Stimulated activated CD8-positive, alpha-beta memory T cell treated with anti-CD3 and anti-CD28 coated beads, Interleukin-15, amount 100 ng/mL, for 24 hours (primary cell): ENCODE measurements at places on chromosomes 2 and 18.

DNA sequence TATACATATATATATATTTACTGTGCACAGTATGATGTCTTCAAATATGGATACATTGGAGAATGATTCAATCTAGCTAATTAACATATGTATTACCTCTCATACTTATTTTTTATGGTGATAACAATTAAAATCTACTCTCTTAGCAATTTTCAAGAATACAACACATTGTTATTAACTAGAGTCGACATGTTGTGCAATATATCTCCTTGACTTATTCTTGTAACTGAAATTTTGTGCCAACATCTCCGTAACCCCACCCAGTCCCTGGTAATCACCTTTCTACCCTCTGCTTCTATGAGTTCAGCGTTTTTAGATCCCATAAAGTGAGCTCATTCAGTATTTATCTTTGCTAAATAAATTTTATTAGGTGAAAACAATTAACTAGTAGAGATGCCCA, 216.4 kb upstream of the TMEM200C start:
- no peak for DNase-seq

- DNase-seq = no peak
These were observed 75.9 kb downstream of the ADCYAP1 start for GRCh38 chr18:980586-980985.

- no peak for DNase-seq
These were observed 36.4 kb downstream of the NEDD4L start for GRCh38 chr18:58080451-58080850.

DNA sequence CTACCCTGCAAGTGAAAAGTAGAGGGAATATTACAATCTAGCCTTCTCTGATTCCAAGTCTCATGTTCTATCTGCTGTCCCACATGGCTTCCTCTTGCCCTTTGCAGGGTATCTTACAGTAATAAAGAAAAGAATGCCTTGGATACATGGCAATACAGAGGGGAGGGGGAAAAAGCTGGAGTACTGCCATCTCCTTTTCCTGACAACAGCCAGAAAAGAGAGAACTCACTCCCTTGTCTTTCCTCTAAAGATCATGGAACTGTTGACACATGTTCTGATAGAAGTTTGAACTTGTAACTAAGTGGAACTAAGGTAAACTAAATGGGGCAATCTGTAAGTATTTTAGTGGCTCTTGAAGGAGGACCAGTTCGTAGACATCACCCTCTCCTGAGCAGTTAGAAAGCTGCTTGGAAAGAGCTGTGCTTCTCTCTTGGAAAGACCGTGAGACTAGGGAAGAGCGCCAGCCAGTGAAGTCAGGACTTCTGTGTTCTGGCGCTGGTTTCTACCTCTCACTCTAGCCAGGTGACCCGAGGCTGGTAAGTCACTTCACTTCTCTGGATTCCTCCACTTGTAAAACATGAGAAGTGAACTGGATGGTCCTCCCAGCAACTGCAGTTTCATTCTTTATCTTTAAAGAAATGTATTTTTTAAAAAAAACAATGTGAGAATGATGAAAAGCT, 242.3 kb upstream of the FOSL2 start:
- no peak for DNase-seq

- DNase-seq = no peak
These were observed 99.8 kb upstream of the VWC2L start for GRCh38 chr2:214311031-214311533.

GRCh38 chr18:49905771-49906170, 92.4 kb upstream of the ACAA2 start:
- no peak for DNase-seq

GRCh38 chr18:68623342-68623741, 91.6 kb downstream of the TMX3 start:
- DNase-seq = no peak

- DNase-seq = no peak
These were observed 33.1 kb downstream of the BCL11A start for GRCh38 chr2:60520151-60520876.

DNA sequence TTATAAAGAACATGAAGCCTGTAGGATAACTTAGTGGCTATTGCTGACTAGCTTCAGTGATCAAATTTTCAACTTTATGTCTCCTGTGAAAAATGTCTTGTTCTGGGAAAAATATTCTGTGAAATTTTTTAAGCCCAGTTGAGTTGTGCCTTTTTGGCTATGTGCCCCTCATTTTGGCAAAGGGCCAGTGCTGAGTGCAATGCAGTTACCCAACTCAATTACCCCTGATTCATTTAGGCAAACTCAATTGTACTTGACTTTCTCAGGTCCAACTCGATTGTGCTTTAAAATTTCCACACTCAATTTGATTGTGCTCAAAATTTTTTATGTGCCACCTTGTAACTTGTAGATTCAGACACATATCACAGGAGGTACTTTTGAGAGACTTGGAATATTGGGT, 548.8 kb upstream of the NRP2 start:
- DNase-seq = no peak

- DNase-seq = no peak
These were observed 28.8 kb downstream of the GLI2 start for GRCh38 chr2:120764492-120764891.

DNA sequence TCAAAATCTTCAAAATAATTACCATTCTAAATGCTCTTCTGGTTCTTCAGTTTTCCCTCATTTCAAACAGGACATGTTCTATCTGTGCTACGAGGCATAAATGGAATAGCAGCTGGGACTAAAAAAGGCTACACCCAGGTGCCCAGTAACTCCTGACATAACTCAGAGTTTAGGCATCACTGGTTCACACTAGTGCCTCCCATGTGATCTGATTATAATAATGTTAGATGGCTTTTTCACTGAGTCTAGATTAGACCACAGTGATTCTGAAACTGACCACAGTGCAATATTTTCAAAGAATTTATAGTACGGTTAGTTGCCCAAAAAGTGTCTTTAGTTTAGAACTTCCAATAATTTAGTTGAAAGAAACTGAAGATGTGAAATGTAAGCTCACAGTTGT, 123.3 kb downstream of the CCBE1 start:
- DNase-seq = no peak

GRCh38 chr2:9830685-9831410, 12.4 kb upstream of the TAF1B start:
- no peak for DNase-seq

GRCh38 chr18:28792404-28793086, 615.6 kb upstream of the CDH2 start:
- DNase-seq = no peak
